ENCODE measurements at places on chromosomes 1 and 21.

DNA sequence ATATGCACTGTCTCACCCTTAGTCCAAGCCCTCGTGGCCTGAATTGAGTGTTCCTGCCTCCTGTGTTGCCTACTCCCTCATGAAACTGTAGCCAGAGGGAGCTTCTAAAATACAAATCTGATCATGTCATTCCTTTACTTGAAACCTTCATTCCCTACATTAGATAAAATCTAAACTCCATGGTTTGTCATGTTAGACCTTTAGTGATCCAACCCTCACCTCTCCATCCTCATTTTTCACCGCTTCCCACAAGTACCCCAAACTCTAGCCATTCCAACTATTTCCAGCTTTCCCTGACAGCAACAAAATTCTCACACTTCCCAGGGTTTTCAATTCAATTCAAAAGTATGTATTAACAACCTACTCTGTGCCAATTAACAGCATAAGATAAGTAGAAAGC, 18.3 kb upstream of the CNTN2 start:
- DNase-seq: no peak

- DNase-seq: no peak
Observed at GRCh38 chr1:52683367-52683940, 14.7 kb downstream of the COA7 start.

- no peak for DNase-seq
Observed at GRCh38 chr1:65514041-65514440, 93.6 kb downstream of the LEPR start.

DNA sequence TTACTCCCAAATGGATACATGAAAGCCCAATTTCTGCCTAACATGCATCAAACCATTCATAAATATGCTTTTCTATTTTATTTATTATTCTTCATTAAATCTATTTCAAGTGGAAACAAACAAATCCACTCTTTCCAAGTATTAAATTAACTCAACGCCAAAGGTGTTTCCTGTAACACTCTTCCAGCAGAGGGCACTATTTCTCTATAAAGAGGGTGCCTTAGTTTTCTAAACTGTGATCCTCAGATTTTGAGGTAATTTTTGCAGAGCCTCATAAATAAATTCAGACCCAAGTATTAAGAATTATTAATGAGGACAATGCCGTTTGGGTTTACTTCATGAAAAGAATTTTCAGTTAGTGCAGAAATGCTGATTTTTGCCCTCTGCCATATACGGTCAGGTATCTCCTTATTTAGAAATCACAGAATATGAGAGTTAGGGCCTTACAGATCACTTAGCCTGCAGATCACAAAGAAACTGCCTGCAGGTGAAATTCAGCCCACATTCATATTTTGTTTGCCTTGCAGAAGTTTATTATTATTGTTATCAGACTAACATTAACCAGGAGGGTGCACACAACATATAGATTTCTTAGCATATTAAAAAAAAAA, 40.1 kb upstream of the MYSM1 start:
- no peak for DNase-seq

DNA sequence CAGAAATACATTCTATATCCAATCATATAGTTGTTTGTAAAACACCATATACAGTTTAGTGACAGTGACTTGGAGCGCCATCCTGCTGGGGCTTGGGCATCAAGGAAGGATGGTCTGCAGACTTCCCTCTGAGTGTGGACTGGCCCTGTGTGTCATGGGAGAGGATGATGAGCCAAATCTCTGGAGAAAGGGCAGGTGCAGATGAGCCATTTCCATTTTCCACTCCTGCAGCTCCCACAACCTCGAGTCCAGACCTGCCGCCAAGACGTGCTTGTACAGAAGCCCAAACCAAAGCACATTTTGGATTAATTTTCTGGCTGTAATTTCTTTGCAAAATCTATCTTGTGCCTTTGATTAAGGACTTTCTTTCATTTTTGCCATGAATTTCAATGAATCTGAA, 48.3 kb upstream of the SLC22A15 start:
- no peak for DNase-seq

- no peak for DNase-seq
Observed at GRCh38 chr1:230270559-230271281, 155.4 kb downstream of the PGBD5 start.

DNA sequence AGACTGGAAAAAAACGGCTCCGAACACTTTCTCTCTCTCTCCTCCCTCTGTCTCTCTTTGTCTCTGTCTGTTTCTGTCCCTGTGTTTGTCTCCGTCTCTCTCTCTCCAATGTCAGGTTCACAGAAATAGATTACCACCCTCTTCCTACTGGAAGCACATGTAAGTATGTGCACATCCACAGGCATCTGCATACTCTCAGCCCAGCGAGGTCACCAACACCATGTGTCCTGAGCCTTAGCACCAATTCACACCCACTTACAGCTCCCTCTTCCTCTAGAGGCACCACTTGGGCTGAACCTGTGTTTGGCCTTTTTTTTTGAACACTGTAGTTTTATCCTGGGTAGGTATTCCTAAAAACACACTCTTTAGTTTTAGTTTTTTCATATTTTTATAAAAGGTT, 130.5 kb downstream of the ETS2 start:
- no peak for DNase-seq

GRCh38 chr1:240004086-240004749, 87.5 kb upstream of the FMN2 start:
- DNase-seq: no peak

DNA sequence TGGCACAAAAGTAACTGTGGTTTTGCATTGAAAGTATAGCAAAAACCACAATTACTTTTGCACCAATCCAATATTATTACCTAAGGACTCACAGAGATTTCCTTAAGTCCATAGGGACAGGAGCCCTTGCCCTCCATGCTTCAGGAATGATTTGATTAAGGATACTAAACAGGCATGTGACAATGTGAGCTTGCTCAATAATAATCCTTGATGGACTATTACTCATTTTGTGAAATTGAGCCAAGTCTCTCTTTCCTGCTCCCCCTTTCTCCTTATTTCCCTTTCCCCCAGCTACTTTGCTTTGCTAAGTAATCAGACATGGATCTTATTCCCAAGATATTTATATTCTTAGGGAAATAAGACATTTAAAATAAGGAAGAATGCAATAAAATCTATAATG, 21.6 kb upstream of the RGL1 start:
- DNase-seq: no peak

GRCh38 chr1:71027991-71028390, 19.6 kb downstream of the PTGER3 start:
- DNase-seq: no peak

- DNase-seq: no peak
Observed at GRCh38 chr1:230170153-230170547, 103.1 kb downstream of the GALNT2 start.

DNA sequence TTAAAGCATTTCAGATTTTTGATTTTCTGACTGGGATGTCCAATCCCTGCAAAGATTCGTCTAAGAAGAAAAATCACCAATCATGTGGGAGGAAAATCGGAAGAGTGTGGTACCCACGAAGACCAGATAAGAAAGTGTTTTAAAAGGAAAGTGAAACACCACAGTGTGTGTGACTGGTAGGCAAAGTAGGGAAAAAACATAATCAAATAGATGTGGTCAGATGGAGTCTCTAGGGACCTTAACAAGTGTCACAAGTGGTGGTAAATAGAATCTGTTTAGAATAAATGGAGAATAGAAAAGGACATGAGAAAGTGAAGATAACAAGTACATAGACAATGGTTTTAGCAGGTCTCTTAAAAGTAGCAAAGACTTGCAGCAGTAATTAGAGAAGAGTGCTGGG, 154.6 kb downstream of the SLC30A10 start:
- DNase-seq: no peak

DNA sequence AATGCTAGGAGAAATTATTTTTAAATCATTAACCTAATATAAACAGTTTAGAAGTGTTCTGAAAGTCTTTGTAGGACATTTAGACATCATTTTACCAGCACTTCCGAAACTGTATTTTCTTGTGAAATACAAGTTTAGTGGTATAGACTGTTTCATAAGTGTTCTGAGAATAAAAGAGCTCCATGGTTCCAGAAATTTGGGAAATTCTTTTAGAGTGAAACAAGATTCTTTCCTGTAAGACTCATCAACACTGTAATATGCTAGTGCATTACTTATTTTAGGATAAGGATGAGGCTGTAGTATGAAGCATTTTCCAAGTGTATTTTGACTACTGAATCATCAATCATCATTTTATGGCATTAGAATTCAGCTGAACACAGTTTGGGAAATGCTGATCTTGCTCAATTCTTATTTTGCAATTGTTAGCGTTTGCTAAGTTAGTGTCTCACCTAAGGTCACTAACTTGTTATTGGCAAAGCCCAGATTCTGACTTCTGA, 73.4 kb downstream of the CEP350 start:
- no peak for DNase-seq

GRCh38 chr21:29231756-29232529, 66.8 kb upstream of the BACH1 start:
- DNase-seq: no peak

- DNase-seq: no peak
Observed at GRCh38 chr1:184930645-184931044, 43.7 kb downstream of the NIBAN1 start.

GRCh38 chr1:12594966-12595756, 22.8 kb downstream of the DHRS3 start:
- no peak for DNase-seq

Data from stimulated activated CD8-positive, alpha-beta memory T cell treated with anti-CD3 and anti-CD28 coated beads, Interleukin-12 subunit alpha, Interleukin-12 subunit beta, amount 100 ng/mL, for 4 hours (primary cell).